ENCODE measurements at places on chromosomes 7 and 10.

- no peak for DNase-seq
These were observed 101.5 kb downstream of the JCAD start for GRCh38 chr10:29957907-29958331.

DNA sequence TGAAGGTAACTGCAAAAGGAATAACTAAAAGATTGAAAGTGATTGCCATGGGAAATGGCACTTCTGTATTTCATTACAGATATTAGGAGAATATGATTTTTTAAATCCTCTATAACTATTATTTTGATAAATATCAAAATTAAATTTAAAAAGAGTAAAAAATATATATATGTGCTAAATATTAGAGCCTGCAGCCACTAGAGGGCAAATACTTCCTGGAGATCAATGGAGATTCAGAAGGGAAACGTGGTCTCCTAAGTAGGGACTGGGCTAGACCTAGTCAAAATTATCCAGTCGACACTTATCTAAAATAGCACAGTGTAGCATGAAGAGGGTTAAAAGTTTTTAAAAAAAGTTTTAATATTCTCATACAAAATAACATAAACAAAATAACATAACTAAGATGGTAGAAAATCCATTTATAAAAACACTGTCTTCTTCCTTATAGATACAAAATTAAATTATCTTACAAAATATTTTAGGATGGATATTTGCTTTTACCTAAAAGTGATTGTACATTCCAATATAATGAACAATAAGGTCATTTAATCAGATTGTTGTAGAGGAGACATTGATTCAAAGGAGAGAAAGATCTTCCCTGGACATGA lies 434.3 kb downstream of the MDFIC start:
- no peak for DNase-seq

DNA sequence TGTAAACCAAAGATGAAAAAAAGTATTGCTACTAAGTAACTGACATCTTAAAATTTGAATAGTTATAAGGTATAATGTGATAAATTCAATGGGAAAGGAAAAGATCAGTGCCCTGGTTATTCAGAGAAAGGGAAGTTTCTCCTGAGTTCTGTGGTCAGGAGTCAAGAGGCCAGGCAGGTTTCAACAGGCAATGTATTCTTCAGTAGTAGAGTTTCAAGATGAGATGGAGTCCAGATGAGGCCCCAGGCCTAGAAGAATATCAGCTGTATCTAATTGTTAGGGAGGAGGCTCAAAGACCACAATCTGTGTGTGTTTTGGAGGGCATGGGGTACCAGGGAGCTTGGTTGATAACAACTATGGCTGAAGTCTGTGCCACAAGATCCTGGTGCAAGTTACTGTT lies 101.4 kb upstream of the DLX6 start:
- DNase-seq: no peak

GRCh38 chr10:7151538-7151937 lies 259.3 kb downstream of the SFMBT2 start:
- no peak for DNase-seq

- DNase-seq: no peak
These were observed 264.4 kb downstream of the SKAP2 start for GRCh38 chr7:26599982-26600381.

DNA sequence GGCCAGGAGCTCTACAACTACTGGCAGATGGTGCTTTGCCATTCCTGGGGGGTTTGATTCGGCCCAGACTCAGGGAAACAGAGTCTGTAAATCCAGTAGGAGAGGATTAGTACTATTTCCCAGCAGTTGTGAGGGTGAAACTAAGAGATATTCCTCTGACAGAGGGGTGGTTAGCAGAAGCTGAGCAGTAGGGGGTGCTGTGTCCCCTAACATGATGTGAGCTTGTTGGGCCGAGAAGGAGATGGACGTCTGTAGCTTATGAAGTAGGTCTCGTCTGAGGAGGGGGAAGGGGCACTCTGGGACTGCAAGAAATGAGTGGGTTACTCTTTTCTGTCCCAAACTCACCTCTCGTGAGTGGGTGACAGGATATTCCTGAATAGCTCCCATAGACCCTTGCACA lies 179.2 kb upstream of the MBL2 start:
- no peak for DNase-seq

DNA sequence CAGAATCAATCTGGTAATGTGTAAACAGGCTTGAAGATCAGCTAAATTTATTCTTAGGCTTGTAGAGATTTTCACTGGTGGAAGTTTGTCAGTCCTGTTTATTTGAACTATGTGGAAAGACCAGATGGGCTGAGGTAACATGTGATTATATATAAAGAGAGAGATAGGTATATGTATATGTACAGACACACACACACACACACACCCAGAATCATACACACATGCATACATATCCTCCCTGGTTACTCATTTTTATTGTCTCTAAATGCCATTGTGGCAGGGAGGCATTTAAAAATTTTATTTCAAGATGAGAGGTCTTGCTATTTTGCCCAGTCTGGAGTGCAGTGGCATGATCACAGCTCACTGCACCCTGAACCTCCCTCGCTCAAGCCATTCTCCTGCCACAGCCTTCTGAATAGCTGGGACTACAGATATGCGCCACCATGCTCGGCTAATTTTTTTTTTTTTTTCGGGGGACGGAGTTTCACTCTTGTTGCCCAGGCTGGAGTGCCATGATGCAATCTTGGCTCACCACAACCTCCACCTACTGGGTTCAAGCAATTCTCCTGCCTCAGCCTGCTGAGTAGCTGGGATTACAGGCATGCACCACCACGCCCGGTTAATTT lies 78.1 kb upstream of the CYTH3 start:
- DNase-seq: no peak

GRCh38 chr7:98022531-98022930 lies 32.5 kb upstream of the OCM2 start:
- DNase-seq: no peak

- no peak for DNase-seq
These were observed 236.5 kb downstream of the RELN start for GRCh38 chr7:103752995-103753394.

- DNase-seq: no peak
These were observed 14.8 kb downstream of the NPS start for GRCh38 chr10:127563718-127564553.

GRCh38 chr7:36564489-36564888 lies 159.8 kb downstream of the AOAH start:
- no peak for DNase-seq

GRCh38 chr7:15291699-15292098 lies 270.1 kb downstream of the AGMO start:
- DNase-seq: no peak

- DNase-seq: no peak
These were observed 368.9 kb downstream of the KCNMA1 start for GRCh38 chr10:77268721-77269120.

DNA sequence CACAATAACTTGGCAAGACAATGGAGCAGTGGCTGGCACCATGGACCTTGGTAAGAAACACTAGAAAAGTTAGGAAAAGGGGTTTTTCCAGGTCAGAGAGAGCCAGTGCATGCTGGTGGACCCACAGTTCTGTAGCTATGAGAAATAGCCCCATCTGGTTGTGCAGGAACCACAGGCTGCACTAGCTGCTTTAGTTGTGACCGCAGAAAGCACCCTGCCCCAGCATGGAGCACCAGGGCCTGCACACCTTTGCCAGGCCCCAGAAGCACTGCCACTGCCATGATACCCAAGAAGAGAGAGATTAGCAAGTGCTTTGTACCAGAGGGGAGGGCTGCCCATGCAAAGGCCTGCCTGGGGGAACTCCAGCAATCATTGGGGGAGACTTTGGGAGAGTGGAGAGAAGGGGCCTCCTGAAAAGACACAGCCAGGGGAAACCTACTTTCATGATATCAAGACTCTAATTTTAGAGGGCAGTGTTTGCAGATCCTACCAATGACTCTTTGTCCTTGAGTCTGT lies 256.1 kb upstream of the C7orf33 start:
- DNase-seq: no peak

- DNase-seq: no peak
These were observed 97.0 kb downstream of the BAMBI start for GRCh38 chr10:28774051-28774995.

GRCh38 chr7:140069298-140069949 lies 6.7 kb upstream of the PARP12 start:
- no peak for DNase-seq

GRCh38 chr7:10939237-10939910 lies 34.3 kb upstream of the PHF14 start:
- no peak for DNase-seq

DNA sequence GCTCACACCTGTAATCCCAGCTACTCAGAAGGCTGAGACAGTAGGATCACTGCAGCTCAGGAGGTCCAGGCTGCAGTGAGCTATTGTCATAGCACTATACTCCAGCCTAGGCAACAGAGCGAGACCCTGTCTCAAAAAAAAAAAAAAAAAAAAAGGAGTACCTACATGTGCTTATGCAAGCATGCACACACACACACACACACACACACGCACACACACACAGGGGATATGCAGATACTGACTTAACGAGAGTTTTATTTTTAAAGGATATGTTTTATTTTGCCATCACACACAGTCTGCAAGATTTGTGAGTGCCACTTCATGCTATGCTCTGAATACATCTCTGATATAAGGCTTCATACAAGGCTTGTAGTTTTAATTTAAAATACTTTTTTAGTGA lies 479.3 kb downstream of the NEBL start:
- DNase-seq: no peak

DNA sequence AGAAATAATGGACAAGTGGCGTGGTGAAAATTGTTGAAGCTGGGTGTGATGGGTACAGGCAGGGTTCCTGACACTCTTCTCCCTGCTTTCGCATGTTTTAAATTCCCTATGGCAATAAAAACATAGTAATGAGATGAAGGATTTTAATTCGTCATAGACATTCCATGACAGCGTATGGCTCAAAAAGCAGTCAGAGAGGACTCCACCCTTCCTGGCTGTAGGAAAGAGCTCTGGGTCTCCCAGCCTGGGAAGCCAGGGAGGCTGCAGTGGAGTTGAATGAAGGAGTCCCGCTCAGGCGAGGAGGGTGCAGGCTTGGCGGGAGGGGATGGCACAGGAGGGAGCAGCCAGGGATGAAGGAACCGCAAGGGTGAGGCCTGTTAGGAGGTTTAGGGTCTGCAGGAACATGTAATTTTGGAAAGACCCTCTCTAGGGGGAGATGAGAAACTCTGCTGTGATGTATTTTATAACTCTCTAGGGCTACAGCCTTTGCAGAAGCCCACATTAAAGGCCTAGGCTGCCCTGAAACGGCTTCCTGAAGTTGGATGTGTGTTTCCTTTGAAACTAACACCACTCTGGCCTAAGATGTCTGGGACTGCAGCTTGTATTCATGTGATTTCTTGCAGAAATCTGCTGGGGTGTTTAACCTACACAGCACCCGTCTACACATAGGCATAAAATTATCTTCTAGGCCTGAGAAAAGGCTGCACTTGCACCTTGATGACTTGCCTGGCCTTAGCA lies 7.6 kb upstream of the LARP4B start:
- no peak for DNase-seq

- no peak for DNase-seq
These were observed 83.9 kb downstream of the ADCY1 start for GRCh38 chr7:45657890-45658715.

GRCh38 chr10:60009276-60009675 lies 102.9 kb upstream of the CCDC6 start:
- DNase-seq: no peak

- no peak for DNase-seq
These were observed 1.5 kb upstream of the KAT6B start for GRCh38 chr10:74824900-74825370.

DNA sequence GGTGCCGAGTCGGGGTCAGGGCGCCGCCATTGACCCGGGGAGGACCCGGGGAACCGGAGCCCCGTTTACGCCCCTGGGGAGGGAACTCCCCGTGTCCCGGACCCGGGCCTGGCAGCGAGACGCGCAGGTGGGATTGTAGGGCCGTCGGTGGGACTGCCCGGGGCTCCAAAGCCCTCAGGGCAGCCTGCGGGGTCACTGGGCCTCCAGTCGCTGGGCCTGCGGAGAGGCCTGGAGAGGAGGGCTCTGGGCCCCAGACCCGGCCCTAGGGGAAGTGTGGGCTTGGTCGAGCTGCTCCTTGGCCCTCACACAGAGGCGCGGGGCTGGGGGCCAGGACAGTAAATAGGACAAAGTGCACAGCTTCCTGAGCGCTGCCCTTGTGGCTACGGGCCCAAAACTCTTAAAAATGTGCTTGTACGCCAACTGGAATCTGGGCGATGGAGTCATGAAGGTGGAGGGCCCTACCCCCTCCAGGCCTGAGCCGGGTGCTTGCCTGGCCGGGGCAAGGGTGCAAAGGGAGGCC lies 657 bp downstream of the ECHDC3 start:
- DNase-seq: no peak

DNA sequence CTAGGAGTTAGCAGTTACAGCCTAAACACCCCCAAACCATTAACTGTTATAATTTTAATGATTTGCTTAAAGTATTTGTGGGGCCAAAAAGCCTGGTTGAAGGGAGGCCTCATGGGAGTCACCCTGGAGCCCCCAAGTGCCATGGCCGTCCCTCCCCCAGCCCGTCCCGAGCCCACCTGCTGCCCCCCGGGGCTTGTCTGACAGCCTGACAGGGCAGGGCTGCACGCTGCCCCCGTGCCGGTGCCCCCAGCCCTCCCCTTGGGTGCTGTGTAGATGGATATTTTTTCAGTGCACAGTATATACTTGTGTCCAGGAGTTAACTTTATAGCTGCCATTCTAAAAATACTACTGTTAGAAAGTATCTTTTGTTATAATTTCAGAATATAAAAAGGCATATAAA lies 108.4 kb downstream of the CYTH3 start:
- DNase-seq: no peak

DNA sequence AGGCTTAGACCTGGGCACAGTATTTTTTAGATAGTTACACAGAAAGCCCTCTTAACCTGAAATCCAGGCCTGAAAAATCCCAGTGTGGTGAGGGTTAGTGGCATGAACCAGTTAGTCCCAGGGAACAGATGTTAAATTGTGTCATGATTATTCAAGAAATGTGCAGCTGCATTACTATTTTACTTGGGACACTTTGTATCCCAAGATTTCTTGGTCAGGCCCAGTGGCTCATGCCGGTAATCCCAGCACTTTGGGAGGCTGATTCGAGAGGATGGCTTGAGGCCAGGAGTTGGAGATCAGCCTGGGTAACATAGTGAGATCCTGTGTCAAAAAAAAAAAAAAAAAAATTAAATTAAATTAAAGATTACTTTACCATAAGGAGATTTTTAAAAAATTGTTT lies 36.0 kb upstream of the OTUD1 start:
- no peak for DNase-seq

- DNase-seq: no peak
These were observed 254.8 kb upstream of the ZMIZ1 start for GRCh38 chr10:78813998-78814399.

DNA sequence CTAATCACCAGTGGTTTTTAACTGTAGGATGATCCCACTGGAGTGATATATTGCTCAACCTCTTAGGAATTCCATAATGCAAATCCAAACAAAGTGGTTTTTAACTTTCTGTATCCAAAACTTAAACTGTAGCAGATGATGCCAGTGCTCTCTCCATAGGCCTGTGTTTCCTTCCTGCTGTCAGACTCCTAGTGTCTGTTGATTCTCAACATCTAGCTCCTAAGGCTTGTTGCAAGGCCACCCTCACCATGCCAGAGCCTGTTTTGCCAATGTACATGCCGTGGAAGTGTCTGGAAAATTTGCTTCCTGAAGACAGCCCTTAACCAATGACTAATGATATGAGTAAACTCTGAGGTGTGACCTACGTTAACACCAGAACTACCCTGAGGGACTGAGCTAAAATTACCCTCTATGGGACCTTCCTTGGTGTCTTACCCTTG lies 39.3 kb downstream of the C1GALT1 start:
- no peak for DNase-seq

- DNase-seq: no peak
These were observed 37.0 kb downstream of the FAM171A1 start for GRCh38 chr10:15333909-15334649.

Measured in GM12878 (cell line).